Mononuclear cell (primary cell): ENCODE measurements at places on chromosomes 1 and 21. TPM values are rescaled to one million over a fixed set of nuclear protein-coding genes. Genes with fewer than 3 reads are reported as not detected.

The ZBTB8B gene
- total RNA-seq = not detected

The KCNQ4 gene
- under 0.01 TPM for total RNA-seq

The TLCD4 gene
- 0.21 TPM for total RNA-seq

The CACHD1 gene
- 1.4 TPM for total RNA-seq

The SNRPE gene
- 51.1 TPM for total RNA-seq

The PADI4 gene
- 8.2 TPM for total RNA-seq

The ELAPOR1 gene
- total RNA-seq = 5.6 TPM

The SAMSN1 gene
- 149 TPM for total RNA-seq

The WNT4 gene
- total RNA-seq = not detected

The F3 gene
- total RNA-seq = 18.6 TPM

The DENND2C gene
- total RNA-seq = 2.8 TPM

The CLCA4 gene
- total RNA-seq = not detected

The SPRR2G gene
- total RNA-seq = not detected

The ENAH gene
- total RNA-seq = 0.52 TPM
